ENCODE measurements at places on chromosomes 1 and 21. TPM values are rescaled to one million over a fixed set of nuclear protein-coding genes. Genes with fewer than 3 reads are reported as not detected.

DNA sequence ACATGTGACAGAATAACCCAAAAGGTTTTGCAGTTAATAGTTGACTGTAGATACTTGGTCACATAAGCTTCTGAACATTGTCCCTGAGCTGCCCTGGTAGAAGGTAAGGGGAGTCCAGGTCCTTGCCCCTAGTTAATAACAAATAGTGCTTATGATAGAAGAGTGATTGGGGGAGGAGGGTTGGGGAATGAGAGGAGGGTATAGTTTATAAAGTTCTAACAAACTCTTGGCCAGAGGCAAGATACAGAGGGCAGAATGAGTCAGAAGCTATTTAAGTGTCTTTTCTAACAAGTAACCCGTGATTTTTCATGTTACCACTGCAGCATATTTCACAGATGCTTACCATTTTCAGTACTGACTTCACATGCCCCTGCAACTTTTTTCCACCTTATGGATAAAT is 26.7 kb upstream of the MYOCOS start:
- no peak for DNase-seq
- H3K27me3 ChIP-seq: no peaks in the 10 kb centered on the region
- H3K4me1 ChIP-seq: peaks cover 5% of the 10 kb centered on the region

DNA sequence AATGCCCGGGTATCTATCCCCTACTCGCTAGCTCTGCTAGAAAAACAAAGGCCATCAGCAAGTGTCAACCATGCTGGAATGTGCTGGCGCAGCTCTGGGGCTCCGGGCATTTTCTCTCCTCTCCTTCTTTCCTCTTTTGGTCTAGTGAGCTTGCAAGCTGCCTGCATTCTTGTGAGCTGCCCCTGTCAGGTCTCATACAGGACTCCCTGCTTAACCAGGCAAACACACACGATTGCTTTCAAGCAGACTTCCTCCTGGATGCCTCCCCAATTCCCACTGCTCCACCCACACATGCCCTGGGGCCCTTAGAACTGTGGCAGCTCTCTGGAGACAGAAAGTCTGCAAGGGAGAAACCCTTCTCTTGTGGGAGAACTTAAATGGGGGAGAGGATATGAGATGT is 35.7 kb upstream of the SUCO start:
- no peaks in the 10 kb centered on the region for H3K27me3 ChIP-seq
- no peak for DNase-seq
- H3K4me3 ChIP-seq: no peak overlapping the region
- no peaks in the 10 kb centered on the region for H3K36me3 ChIP-seq

GRCh38 chr1:54132495-54132894 is 20.3 kb downstream of the CDCP2 start:
- DNase-seq: no peak
- no peak overlapping the region for H3K4me3 ChIP-seq
- no peaks in the 10 kb centered on the region for H3K4me1 ChIP-seq
- H3K27ac ChIP-seq: no peak overlapping the region
- H3K36me3 ChIP-seq: no peaks in the 10 kb centered on the region

DNA sequence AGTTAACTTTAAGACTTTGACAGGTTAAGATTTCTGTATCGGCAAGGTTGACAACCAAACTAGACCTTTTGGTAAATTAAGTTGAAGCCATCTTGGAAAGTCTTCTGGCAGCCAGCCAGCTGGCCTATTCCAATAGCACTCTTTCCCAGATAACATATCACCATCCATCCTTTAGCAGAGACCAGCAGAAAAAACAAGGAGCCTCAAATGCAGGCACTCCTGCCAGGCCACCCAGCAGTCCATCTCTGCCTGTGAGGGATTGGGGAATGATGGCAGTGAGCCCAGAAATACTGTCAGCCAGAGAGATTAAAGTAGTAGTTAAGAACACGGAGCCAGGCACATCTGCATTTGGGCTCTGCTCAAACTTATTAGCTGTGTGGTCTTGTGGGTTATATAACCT is 19.4 kb downstream of the ZBTB40 start:
- DNase-seq: peak; percentile 68
- no peak overlapping the region for H3K27ac ChIP-seq
- no peaks in the 10 kb centered on the region for H3K27me3 ChIP-seq
- H3K4me3 ChIP-seq: no peak overlapping the region

GRCh38 chr21:37580666-37581065 is 214.1 kb downstream of the DYRK1A start:
- no peak overlapping the region for H3K27ac ChIP-seq
- DNase-seq: no peak
- H3K27me3 ChIP-seq: no peaks in the 10 kb centered on the region
- no peak overlapping the region for H3K4me3 ChIP-seq
- H3K36me3 ChIP-seq: no peaks in the 10 kb centered on the region

DNA sequence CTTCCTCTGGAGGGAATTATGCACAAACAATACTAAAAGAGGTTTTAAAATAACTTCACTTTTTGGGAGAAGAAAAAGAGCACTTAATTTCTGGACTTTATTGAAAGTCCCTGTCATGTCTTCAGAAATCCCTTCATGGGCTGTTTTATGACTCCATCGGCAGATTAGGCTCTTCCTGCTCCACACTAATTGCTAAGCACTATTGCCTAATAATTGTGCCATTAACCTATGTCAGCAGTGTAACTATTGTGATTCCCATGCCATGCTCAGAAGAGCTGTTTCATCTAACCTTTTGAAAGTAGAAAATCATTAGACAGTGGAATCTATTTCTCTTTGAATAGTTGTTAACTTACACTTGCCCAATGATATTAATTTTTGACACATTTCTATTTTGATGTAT is 489.3 kb upstream of the RUNX1 start:
- no peaks in the 10 kb centered on the region for H3K4me1 ChIP-seq
- H3K27me3 ChIP-seq: no peaks in the 10 kb centered on the region
- H3K27ac ChIP-seq: no peak overlapping the region
- no peaks in the 10 kb centered on the region for H3K36me3 ChIP-seq
- no peak for DNase-seq

DNA sequence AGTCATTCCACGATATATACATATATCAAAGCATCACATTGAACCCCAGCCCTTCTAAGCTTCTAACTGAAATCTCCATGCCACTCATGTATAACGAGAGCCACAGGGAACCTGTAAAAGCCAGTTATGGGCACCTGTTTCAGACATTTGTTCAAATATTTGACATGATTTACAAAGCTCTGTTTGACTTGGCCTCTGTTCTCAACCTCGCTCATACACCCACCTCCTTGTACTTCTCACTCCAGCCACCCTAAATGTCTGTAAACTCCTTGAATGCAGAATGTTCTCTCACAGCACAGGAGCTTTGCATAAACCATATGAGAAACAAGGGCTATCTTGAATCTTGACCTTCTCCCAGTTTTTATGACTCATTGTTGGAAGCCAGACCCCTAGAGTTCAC is 36.9 kb upstream of the CD2 start:
- H3K4me1 ChIP-seq: no peaks in the 10 kb centered on the region
- no peak overlapping the region for H3K27ac ChIP-seq
- DNase-seq: peak; percentile 43
- no peak overlapping the region for H3K4me3 ChIP-seq

DNA sequence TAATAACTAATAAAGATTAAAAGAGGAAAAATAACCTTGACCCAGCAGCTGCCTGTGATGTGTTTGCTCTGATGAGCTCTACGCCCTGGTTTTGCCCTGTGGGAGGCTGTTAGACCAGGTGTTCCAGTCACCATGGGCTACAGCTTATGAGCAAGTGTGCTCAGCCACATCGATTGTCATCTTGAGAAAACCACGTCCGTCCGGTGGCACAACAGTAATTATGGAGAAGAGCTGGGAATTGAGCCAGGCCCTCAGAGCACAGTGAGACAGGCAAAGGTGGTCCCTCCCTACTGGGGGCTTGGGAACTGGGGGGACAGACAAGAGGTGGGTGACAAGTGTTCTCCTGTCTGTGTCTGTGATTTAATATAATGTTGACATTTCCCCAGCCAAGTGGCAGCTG is 420.5 kb downstream of the MATN1 start:
- no peak overlapping the region for H3K27ac ChIP-seq
- no peaks in the 10 kb centered on the region for H3K36me3 ChIP-seq
- no peak overlapping the region for H3K4me3 ChIP-seq
- H3K27me3 ChIP-seq: no peaks in the 10 kb centered on the region
- no peaks in the 10 kb centered on the region for H3K4me1 ChIP-seq

GRCh38 chr1:54926970-54927369 is 40.0 kb upstream of the DHCR24 start:
- no peaks in the 10 kb centered on the region for H3K27me3 ChIP-seq
- no peaks in the 10 kb centered on the region for H3K36me3 ChIP-seq

GRCh38 chr1:196098000-196098399 is 510.2 kb downstream of the KCNT2 start:
- DNase-seq: no peak
- H3K4me1 ChIP-seq: no peaks in the 10 kb centered on the region
- no peaks in the 10 kb centered on the region for H3K27me3 ChIP-seq
- H3K4me3 ChIP-seq: no peak overlapping the region
- H3K36me3 ChIP-seq: no peaks in the 10 kb centered on the region

The LAX1 gene
- 0.45 TPM for total RNA-seq

- no peaks in the 10 kb centered on the region for H3K36me3 ChIP-seq
- H3K4me1 ChIP-seq: no peaks in the 10 kb centered on the region
- no peak overlapping the region for H3K4me3 ChIP-seq
- H3K27me3 ChIP-seq: no peaks in the 10 kb centered on the region
- peak; percentile 33 for DNase-seq
These were observed 180.3 kb downstream of the DISC1 start for GRCh38 chr1:231806623-231807495.

DNA sequence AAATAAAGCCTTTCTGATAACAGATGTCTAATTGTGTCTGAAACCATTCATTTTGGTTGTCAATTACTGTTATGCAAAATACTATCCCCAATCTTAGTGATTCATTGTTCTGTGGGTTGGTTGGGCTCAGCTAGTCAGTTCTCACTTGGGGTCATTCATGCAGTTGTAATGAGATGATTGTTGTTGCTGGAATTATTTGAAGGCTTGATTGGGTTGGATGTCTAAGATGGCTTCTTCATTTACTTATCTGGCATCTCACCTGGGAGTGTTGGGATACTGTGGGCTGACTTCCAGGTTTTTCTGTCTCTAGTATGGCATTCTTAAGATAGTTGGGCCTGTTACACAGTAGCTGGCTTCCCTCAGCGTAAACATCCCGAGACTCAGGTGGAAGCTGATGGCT is 217.8 kb upstream of the B3GALT2 start:
- DNase-seq: no peak
- no peaks in the 10 kb centered on the region for H3K36me3 ChIP-seq
- H3K4me3 ChIP-seq: no peak overlapping the region
- no peak overlapping the region for H3K27ac ChIP-seq

- H3K27ac ChIP-seq: no peak overlapping the region
- H3K36me3 ChIP-seq: no peaks in the 10 kb centered on the region
- H3K4me3 ChIP-seq: no peak overlapping the region
- no peaks in the 10 kb centered on the region for H3K4me1 ChIP-seq
- no peaks in the 10 kb centered on the region for H3K27me3 ChIP-seq
- no peak for DNase-seq
These were observed 317.6 kb downstream of the SPATA17 start for GRCh38 chr1:217948741-217949140.

DNA sequence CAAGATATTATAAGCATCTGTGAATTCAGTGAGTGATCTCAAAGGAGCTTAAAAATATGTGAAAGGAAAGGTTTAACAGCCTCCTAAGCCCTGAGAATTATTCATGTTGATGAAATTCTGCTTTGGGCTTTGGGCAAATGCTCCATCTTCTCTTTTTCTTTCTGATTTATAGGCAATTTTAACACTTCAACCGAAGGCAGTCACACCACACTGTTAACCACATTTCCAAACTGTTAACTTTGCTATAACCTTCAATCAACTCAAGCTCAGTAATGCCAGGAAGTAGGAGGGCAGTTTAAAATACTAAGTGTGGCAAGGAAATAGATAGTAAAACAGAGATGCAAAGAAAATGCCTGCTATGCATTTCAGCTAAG is 54.4 kb upstream of the NEK7 start:
- no peaks in the 10 kb centered on the region for H3K4me1 ChIP-seq
- no peak overlapping the region for H3K27ac ChIP-seq
- H3K27me3 ChIP-seq: no peaks in the 10 kb centered on the region
- H3K4me3 ChIP-seq: no peak overlapping the region

The FRRS1 gene
- total RNA-seq: 14.9 TPM

The ZBTB37 gene
- 0.29 TPM for total RNA-seq

DNA sequence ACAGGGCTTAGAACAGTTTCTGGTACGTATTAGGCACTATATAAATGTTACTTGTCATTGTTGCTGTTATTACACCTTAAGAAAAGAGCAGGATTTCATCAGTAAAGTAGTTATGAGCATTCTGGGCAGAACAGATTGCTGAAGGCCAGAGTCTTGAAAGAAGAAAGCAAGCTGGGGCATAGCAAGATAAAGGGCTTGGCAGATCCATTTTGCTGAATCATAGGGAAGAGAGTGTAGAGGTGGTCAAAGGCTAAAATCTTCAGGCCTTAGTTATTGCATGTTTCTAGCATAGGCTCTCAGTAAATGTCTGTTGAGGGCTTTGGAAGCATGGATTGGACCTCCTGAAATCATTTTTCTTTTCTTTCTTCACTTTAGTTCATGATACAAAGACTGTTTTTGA is 67.5 kb downstream of the PLA2G4A start:
- no peak overlapping the region for H3K27ac ChIP-seq
- no peak overlapping the region for H3K4me3 ChIP-seq
- H3K27me3 ChIP-seq: no peaks in the 10 kb centered on the region

The GNL2 gene
- 79.4 TPM for total RNA-seq

DNA sequence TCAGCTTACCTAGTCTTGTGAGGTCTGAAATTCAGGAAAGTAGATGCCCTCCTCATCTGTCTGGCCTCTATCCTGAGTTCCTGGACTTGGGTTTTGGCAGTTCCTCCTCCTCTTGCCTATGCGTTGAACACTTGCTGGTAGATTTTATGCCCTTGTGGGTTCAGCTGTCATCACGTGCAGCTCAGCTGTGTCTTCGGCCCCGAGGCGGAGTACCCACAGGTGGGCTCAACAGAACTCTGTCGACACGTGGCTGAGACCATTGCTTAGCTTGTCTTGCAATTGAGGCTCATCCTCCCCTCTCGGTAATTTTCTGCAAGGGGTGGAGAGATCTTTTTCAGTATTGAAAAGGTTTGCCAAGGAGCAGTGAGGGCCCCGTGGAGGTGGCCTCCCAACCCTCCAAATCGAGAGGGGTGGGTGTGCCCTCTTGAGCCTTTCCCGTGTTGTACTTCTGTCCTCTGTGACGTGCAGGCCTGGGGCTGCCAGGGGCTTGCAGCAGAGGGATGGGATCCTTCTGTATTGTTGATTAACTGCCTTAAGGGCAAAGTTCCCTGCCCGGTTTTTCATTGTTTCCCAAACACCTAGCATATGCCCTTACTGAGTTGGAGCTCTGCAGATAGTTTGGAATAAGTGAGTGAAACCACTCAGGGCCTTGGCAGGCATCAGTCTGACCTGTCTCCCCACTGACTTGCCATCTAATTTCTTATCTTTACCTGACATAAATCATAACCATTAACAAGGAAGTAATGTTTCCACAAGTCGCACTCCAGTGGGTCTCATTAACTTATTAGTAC is 2.9 kb downstream of the CENPS start:
- H3K4me1 ChIP-seq: peaks cover 22% of the 10 kb centered on the region
- no peak overlapping the region for H3K27ac ChIP-seq
- peak; percentile 17 for DNase-seq
- H3K36me3 ChIP-seq: peaks cover 3% of the 10 kb centered on the region
- H3K4me3 ChIP-seq: no peak overlapping the region

GRCh38 chr1:54791880-54792522 is 9.1 kb downstream of the TTC22 start:
- H3K27ac ChIP-seq: no peak overlapping the region
- H3K27me3 ChIP-seq: no peaks in the 10 kb centered on the region
- H3K4me3 ChIP-seq: no peak overlapping the region
- H3K36me3 ChIP-seq: no peaks in the 10 kb centered on the region
- peak; percentile 47 for DNase-seq

GRCh38 chr1:72284084-72284347 is 1.7 kb upstream of the NEGR1 start:
- H3K4me3 ChIP-seq: peak overlapping the region; percentile 65
- DNase-seq: no peak
- H3K27ac ChIP-seq: peak overlapping the region; percentile 92
- H3K27me3 ChIP-seq: no peaks in the 10 kb centered on the region
- H3K36me3 ChIP-seq: no peaks in the 10 kb centered on the region

Measured in stomach (tissue), 19 donors.